ENCODE measurements at places on chromosomes 1 and 21.

GRCh38 chr1:32684167-32684811 lies 18.3 kb downstream of the SYNC start:
- no peak for DNase-seq

DNA sequence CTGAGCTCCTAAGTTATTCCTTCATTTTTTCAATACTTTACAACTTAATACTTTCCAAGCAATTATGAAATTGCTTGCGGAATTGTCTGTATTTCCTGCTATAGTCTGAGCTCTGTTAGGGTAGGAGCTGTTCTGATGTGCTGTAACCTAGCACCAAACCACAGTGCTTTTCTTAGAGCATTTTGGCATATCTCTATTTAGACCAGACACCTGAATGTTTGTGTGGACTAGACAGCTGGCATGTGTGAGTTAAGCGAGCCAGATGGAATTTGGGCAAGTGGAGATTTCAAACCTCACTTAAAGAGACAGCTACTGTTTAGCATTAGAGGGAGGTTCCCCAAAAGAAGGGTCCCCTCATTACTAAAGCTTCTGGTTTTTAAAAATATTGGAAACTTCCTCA lies 106.1 kb downstream of the RWDD3 start:
- no peak for DNase-seq

DNA sequence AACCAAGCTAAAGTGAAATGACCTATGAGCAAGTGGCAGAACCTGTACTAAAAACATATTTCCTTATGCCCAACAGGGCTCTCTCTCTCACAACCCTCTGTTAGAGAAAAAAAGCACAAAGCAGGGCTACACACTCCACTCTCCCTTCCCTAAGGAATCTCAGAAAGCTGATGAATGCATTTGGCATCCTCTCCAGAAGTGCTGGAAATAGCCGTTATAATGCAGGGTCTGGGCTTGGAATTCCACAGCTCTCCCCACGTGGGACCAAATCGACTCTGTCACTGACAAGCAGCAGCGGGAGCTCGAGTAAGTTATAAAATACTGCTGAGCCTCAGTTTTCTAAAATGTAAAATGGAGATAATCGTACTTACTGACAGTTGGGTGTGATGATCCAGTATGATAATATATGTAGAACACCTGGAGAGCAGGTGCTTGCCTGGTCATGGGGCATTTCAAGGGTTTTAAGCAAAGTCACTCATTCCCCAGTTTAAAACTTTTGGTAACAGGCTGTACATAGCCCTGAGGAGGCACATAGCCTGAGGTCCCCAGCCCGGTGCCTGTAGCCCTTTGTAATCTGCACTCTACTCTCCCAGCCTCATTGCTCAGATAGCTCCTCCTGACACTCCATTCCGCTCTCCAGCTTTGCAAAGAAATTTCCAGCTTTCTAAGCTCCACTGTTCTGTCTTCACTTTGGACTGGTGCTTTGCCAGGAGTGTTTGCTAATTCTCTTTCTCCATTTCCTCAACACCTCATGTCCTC lies 175.6 kb upstream of the DAB1 start:
- peak; percentile 2 for DNase-seq

DNA sequence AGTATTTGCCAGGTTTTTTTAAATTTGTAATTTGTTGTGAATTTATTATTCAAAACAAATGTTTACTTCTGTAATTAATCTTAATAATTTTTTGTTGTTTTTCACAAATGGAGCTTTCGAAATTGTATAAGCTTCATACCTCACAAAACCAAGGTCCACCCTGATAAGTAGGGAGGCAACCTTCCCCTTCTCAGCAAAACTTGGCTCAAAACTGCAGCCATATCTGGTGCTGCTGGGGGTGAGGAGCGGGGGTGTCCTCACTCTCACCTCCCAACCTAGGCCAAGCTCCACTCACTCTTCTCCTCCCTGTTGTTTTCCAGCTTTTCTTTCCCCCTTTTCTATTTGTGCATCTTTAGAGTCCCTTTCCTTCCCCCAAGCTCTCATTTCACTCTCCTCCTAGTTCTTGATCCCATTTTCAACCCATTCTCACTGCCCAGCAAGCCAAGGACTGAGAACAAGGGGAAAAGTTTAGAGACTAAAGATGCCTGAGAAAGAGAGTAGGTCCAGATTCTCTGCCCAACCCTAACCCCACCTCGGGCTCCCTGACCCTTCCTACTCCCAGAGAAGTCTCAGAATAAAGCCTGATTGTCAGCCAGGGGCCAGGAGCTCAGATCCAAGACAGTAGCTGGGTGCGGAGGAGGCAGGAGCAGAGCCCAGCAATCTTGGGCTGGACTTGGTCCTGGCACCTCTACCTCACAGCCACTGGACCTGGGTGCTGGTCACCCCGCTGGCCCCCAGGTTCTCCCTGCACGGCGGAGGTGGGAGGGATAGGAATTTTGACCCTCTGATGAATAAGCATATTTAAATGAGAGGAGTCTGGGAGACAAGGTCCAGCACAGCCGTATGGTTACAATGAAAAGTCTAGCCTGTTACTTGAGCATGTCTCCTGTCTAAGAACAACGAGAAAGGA lies 8.3 kb upstream of the CFAP45 start:
- DNase-seq: no peak

DNA sequence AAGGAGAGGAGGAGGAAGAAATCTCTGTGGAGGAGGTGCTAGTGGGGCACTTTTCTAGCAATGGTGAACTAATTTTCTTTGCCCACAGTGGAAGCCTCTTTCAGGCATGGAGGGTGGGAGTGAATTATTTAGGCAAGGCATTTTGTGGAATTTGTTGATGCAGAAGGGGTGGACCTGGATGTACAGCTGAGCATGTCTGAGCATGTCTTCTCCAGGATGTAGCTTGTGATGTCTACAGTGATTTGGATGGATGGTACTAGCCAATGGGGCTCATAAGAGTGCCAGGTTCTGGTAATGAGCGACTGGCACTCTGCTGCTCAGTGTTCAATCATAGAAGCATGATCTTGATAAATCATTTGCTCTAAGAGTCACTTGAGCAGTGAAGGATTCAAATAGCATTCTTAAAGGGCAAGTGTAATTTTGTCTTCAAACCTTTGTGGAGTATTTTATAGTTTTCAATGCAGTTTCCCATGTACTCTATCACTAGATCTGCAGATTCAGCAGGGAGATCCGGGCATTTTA lies 153.9 kb upstream of the LMO4 start:
- DNase-seq: no peak

GRCh38 chr1:225762444-225762843 lies 15.2 kb upstream of the SRP9 start:
- DNase-seq: no peak

- no peak for DNase-seq
These were observed 235.2 kb downstream of the FAM72C start for GRCh38 chr1:143736562-143736961.

GRCh38 chr1:19164274-19165015 lies 45.6 kb downstream of the UBR4 start:
- DNase-seq: no peak

DNA sequence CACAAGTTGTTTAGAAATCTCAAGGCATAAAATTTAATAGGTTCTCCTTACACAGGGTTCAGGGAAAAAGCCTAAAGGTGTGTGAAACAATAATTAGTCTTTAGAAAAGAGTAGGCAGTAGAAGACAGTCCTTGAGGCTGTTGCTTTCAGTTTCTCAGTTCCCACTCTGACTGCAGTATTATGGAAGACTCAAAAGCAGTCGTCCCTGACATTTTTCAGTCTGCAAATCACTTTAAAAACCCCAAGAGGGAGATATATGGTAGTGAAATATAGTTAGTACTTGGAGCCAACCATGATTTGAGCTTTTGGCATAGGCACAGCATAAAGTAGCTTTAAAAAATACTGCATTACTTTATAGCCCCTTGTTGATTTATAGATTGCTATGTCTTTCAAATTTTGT lies 299.7 kb downstream of the OLFM3 start:
- no peak for DNase-seq

DNA sequence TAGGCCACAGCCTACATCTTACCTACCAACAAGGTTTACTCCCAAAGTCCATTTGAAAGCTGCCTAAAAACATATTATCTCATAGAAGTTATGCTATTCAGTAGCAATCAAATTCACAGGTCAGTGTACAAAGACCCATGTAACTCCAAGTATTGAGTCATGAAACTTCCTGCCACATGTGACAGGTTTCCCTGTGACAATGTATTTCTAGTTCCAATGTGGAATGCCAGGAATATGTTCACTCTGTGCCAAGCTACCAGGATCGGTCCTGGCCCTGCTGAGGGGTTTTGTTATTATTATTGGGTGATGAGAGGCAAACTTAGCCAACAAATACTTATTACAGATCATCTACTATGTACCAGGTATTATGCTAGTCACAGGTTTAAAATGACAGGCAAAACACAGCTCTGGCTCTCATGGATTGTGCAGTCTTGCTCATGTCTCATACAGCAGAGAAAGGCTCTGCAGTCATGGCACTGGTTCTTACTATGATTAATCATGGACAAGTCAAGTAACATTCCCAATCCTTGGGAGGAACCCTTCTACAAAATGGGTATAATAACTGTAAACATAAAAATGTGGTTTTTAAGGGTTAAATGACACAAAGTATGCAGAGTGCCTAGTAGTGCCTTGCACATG lies 22.5 kb downstream of the DPH5 start:
- DNase-seq: no peak

DNA sequence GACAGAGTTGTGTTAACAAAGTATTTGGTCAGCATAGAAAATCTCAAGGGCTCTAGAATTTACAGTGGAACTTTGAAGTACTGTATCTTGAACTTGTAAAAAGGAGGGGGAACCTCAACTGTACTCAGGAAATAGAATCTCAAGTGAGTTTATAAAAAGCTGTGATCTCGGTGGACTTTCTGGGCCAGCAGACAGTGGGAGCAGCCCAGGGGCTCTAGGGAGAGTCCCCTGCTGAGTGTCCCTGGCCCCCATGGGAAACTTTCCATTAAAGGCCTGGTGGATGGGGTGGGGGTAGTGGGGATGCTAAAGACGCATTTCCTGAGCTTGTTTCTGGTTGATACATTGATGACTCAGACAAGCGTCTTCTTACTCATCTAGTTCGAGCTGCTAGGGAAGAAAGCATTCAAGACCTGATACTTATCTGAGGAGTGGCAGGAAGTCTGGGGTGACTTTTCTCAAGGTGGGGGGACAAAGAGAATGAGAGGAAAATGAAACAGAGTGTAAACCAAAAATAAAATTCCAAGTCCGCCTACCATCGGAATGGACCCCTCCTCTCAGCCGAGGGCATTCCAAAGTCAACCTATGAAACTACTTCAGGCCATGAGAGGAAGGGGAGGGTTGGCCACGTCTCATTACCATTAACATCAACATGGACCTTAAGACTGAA lies 65.5 kb downstream of the NID1 start:
- DNase-seq: peak; percentile 97

DNA sequence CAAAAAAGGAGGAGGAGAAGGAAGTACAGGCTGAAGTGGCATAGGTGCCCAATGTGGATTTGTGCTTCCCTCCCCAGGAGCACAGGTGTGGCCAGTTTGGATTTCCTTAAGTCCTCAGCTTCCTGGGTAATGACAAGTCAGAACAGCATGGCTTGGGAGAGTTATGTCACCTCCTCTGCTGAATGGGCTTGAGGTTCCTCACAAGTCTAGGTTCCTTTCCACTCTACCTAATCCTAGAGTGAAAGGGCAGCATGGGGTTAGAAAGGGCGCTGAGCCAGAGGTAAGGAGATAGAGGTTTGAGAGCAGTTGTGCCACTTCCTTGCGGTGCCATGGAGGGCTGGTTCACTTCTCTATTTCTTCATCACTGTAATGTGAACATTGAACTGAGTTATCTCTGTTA lies 35.5 kb upstream of the IL20 start:
- DNase-seq: no peak

GRCh38 chr1:223462047-223462630 lies 68.9 kb downstream of the CCDC185 start:
- DNase-seq: no peak

DNA sequence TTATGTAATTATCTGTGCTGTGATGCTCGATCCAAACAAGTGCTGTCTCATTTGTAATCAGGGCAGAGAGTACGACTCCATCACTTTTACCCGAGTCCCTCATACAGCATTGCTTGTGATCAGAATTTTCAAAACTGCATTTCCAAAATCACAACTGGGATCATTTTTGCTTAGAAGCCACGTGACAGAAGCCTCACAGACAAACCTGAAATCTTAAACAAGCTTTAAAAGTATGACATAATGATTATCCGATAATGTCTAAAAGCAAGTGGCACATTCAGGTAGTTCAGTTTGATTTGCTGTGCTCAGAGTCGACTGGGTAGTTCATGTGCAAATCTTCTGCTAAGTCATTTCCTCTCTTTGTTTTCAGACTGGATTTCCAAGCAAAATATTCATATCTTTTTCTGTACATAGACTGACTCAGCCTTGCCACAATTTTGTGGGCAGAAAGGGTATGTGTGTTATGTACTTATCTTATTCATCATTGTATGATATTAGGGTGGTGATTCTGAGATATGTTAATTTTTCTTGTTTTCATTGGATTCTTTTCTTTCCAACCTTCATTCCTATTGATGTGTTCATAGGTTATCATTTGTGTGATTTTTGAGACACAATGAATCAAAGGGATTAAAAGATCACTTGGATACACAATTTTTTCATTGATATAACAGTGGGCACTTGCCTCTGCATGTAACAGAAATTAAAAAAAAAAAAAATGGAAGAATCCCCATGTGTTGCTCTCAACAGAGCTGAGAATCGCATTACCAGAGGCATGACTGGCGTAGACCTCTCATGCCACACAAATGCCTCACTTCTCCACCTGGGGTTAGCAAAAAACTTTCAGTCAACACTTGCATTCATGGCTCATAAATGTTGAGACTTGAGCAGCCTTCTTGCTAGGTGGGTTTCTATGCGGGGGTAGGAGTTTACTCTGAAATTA lies 355.7 kb downstream of the LTN1 start:
- DNase-seq: peak; percentile 88

- DNase-seq: no peak
These were observed 20.0 kb upstream of the ZNF326 start for GRCh38 chr1:89974696-89975470.

GRCh38 chr1:223319398-223319797 lies 44.6 kb downstream of the SUSD4 start:
- DNase-seq: no peak

DNA sequence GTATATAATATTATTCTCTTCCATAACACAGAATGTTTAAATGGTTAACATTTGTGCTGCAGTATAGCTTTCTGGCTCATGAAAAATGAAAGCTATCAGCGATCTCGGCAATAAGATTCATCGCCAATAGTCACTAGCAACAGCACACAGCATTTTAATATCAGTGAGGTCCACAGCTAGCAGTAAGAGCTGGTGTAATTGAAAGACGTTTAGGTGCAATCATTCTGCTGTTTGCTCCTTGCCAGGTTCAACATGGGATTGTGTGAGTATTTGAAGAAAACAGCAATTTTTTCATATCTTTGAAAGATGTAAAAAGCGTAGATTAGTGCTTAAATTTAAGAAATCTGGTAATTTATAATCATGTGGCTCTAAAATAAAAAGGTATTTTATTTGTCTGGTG lies 20.1 kb downstream of the PRKACB start:
- DNase-seq: no peak
